ENCODE measurements at places on chromosomes 4 and X.

- no peak for DNase-seq
Observed at GRCh38 chr4:159608436-159608835, 505.6 kb downstream of the RAPGEF2 start.

DNA sequence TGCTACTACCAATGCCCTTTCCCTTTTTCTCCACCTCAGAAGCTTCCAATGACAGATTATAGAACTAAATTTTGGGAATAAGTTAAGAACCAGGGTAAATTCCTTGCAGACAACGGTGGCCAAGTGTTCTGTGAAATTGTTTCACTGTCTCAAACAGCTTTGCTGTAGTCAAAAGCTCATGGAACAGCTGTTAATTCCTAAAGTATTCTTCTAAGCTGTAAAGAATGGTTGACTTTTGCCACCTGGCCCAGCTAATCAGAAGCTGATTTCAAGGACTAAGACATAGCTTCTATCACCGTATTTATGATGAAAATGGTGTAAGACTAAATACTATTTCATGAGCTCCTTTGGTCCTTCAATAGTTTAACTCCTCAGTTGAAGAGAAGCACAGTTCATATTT is 297.5 kb downstream of the IL1RAPL2 start:
- DNase-seq: no peak

DNA sequence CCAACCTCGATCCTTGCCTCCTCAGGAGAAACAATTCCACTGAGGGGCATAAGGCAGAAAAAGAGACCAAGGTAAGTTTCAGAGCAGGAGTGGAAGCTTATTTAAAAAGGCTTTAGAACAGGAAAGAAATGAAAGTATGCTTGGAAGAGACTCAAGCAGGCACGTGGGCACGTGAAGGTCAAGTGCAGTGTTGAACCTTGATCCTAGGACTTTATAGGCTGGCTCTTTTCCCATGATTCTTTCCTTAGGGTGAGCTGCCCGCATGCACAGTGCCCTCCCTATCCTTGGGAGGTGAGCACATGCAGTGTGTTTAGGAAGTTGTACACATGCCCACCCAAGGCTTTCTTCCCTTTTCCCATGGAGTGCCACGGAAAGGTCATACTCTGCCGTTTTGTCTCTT is 4.0 kb upstream of the PI4K2B start:
- DNase-seq: no peak

GRCh38 chrX:18964026-18964425 is 19.9 kb downstream of the PHKA2 start:
- no peak for DNase-seq

GRCh38 chr4:113467581-113467980 is 294.0 kb downstream of the CAMK2D start:
- DNase-seq: no peak

DNA sequence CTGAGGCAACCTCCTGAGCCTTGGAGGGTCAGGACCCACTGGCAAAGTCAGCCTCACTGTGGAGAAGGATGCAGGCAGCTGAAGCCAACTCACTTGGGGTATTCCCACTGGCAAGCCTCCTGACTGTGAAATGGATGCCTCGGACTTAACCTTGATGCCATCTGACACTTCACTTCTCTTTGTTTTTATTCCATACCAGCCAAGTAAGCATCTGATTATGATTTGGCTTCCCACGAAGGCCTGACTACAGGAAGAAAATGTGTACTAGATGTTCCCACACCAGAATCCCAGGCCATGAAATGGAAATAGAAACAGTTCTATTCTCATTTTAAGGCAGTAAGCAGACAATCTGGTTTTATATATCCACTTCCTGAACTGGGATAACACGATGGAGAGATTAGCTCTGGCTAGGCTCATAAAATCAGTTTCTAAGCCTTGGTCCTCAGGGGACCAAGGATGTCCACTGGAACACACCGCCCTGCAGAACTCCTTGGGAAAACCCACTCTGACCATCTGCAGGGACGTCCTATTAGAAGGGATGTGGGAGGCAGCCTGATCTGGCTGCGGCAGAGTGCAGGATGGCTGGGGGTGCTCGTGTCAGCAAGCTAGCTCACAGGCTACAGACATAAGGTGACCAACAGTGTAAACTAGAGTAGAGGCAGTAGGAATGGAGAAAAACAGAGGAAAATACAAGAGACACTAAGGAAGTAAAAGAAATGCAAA is 89.3 kb downstream of the TSPAN5 start:
- no peak for DNase-seq

- DNase-seq: no peak
Observed at GRCh38 chrX:54043056-54043455, 1.2 kb downstream of the PHF8 start.

DNA sequence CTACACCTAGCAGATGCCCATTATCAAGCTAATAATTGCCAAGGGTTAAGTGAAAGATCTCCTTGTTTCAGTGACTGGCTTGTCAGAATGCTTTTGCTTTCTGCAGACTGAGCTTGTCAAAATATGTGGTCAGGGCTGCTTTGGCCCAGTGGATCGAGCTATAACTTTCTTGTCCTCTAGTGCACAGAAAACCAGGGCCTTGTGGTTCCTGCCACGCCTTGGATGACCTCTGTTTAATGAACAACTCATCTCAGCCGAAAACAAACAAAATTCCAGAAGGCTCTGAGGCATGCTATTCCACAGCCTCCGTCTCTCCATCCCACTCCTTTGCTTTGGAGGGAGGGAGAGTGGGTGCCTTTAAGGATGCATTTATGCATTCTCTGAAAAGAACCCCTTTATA is 11.3 kb downstream of the EVC start:
- DNase-seq: no peak

DNA sequence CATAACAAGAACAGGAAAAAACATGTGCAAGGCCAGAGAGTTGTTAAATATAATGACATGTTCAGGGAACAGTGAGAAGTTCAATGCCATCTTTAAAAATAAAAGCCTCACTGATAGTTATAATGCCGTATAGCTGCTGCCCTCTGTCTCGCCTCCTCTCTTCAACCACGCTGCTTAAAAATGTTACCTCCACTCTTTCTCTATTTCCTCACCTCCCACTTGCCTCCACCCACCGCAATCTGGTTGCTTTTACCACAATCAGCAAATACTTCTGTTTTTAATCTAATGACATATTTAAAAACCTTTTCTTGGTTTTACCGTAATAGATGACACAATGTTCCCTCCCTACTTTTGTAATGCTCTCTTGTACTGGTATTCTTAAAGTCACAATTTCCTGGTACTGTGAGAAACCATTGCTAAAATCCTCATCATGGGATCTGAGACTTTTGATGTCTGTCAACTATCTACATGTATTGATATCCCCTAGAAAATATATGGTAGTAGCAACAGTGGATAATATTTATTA is 66.0 kb downstream of the GABRA2 start:
- DNase-seq: no peak

DNA sequence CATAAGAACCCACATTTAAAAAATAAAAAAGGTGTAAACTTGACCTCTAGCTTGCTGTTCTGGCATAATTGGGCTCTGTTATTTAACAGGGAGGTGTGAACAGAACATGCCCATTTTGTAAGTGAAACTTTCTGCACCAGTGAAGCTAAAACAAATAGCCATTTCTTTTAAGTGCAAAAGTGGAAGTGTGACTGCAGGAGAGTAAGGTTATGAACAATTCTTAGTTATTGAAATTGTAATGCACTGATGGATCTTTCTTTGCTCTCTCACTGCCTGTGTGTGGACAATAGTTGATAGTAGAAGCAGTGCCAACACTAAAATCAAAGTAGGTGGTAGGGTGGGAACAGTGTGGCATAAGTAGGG is 12.6 kb downstream of the P2RY10 start:
- no peak for DNase-seq

DNA sequence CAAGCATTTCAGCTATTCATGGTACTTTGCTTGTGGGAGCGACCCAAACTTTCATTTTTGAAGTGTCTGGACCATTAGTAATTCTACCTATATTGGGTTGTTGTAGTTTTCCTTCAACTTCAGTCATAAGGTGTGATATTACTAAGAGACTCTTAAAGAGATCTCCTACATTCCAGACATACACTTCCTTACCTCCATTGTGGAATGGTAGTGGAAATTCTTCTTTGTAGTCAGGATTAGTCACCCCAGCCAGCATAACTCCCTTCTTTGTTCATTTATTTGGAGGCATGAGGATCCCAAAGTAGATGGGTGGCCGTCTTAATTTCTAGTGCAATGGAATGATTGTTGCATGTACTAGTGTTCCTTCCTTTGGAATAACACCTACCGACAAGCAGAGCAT is 991.4 kb downstream of the ARAP2 start:
- DNase-seq: no peak

DNA sequence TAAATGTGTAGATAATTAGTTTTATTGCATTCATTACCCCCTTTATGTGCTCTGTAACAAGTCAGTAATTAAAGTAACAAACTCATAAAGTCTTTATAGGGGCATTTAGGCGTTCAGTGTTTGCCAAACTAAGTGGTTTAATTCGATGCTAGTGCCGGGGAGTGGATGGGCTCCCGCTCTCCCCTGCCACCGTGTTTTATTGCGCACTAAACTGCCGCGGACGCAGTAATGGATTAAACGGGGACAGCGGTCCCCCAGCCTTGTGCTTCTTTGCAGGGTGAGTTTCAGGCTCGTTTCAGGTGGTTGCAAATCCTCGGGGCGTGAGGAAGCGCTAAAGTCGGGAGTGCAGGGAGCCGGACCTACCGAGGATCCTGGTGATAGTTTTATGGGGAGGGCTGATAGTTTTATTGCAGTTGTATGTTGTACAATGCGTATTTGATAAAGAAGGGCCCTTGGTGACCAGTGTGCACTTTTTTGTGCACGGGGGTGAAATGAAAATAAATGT is 1.6 kb upstream of the PHOX2B start:
- DNase-seq: no peak

DNA sequence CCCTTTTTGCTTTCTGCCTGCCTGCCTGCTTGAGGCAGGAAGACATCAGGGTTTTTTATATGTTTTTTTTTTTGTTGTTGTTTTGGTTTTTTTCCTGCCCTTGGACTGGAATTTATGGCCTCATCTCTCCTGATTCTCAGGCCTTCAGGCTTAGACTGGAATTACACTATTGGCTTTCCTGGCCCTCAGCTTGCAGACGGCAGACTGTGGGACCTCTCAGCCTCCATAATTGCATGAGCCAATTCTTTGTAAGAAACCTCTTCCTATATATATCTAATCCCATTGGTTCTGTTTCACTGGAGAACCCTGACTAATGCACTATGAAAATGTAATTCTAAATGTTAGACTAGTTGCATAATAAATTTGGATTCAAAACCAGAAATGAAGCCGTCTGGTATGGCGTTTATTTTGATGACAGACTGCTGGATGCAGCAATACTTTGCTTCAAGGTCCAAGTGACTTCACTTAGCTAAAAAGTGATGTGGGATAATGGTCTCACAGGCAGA is 59.0 kb downstream of the SEL1L3 start:
- DNase-seq: no peak

DNA sequence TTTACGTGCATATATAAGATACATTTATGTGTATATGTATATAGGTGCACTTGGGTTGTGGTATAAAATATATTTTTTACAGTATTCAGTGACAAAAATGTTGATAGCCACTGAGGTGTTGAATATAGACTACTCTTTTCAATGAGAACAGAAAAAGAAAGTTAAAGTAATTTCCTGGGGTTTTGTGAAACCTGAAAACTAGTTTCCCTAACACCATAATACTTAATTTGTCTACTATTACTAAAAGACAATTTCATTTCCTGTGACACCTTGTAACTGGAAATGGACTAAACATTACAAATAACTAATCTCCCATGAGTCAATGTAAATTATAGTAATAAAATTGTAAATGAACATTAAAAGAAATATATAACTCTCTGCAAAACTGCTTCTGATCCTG is 32.0 kb upstream of the MAP9 start:
- DNase-seq: no peak

DNA sequence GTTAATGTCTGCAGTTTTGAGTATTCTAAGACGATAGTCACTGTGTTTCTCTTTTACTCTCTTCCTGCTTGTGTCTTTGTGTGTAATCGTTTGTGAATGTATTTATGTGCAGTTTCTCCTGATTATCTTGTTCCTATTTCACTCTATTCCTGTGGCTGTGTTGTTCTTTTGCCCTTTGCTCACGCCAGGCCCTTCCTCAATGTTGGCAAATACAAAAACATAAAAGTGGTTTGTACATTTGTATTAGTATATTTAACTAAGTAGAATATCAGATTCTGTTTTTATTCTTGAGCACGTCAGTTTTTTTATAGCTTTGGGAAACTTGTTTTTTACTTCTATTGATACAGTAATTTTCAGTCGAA is 107.6 kb upstream of the BMPR1B start:
- DNase-seq: no peak

DNA sequence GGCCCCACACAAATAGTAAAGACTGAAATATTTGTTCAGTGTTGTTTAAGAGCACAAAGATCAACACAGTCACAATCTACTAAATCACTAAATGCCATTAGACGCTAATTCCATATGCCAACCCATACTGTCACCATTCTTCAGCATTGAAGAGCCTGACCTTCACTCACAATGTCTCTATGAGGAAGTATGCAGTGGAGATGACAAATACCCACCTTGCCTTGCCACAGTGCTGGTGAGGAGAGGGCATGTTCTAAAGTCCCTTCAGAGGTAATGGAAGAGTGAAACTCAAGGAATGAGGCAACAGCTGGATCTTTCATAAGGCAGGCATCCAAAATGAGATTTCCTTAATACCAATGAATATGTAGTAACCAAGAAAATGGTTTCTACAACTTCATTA is 50.4 kb downstream of the FRMD7 start:
- DNase-seq: no peak

DNA sequence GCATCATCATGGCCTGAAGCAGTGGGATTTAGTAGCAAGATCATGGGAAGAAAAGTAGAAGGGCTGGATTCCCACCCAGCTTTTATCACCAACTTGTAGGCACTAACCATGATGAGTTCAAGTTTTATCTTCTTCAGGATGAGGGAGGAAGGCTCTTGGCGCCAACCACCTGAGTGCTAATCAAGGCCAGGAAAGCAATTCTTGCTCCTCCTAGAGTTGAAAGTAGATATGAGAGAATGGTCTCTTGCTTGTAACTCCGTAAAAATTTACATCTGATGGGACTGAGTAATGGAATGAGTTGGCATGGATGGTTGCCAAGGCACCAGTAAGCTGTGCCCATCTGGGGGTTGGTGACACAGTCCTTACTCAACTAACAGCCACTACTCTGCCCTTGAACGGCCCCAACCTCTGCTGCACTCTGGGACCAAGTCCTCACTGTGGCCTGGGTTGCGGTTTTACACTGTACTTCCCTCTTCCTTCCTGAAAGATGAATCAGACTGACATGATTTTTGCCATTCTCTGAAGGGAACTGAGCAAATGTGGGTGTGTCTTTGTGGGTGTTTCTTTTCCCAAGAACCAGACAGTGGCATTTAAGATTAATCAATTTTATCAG is 39.4 kb upstream of the NDP start:
- DNase-seq: peak; percentile 5

GRCh38 chr4:184510401-184510800 is 36.1 kb upstream of the IRF2 start:
- no peak for DNase-seq

DNA sequence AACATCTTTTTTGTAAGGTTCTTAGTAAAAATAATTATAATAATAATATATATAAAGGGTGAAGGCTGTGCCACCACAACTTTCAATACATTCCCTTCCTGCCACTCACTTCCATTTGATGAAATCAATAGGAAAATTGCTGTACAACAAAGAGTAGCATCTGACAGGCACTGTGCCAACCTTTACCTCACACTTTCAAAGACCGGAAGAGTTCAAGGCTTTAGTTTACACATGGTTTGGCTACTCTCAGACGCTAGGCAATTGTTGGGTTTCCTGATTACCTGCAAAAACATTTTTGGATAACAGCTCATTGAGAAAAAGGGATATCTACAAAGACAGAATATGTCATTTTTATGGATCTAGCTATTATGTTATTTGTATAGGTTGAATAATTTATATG is 5.5 kb upstream of the ING2 start:
- no peak for DNase-seq

GRCh38 chr4:115657991-115658650 is 544.7 kb upstream of the NDST4 start:
- DNase-seq: no peak

Data from stimulated activated CD8-positive, alpha-beta memory T cell treated with anti-CD3 and anti-CD28 coated beads, Interleukin-4, amount 100 ng/mL, for 1 hour (primary cell).